ENCODE measurements at places on chromosomes 2 and 18.

GRCh38 chr2:9002313-9002636 lies 1.2 kb downstream of the MBOAT2 start:
- DNase-seq: no peak

DNA sequence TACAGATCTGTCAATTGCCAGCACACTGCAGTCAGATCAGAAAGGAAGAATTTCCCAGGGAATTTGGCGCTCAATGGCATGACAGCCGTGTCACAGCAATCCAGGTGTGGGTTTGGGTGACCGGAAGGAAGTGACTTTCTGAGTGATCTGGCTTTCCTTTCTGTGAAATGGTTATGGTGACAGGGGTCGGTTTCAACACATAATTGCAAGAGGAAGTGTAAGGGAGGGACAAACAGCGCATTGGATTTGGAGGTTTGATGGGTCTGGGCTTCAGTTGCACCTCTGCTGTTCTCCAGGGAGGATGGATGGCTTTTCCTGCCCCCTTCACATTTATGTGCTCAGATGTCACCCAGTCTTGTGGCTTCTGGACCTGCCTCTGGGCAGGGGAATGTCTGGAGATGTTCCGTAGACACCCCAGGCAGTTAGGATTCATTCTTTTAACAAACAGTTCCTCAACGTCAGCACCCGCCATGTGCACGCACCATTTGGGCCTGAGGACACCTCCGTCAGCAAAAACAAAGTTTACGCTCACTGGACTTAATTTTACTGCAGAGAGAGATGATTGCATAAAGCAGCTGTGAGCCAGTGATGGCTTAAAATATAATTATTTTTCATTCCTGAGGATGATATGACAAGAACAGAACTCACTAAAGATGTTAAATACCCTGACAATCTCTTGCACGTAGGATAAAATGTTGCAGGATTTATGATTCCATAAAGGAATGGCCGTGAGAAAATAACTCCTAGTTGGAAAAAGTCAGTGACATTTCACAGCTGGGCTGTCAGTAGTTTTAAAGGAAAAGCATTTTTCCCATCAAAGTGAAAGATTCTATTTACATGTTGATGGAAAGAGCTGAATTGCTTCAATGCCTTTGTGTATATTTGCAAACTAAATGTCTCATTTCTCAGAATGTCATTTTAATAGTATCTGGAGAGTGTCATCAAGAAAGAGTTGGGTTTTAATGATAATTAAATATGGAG lies 36.9 kb downstream of the MBP start:
- no peak for DNase-seq

- no peak for DNase-seq
Observed at GRCh38 chr2:60079562-60079961, 473.9 kb downstream of the BCL11A start.

DNA sequence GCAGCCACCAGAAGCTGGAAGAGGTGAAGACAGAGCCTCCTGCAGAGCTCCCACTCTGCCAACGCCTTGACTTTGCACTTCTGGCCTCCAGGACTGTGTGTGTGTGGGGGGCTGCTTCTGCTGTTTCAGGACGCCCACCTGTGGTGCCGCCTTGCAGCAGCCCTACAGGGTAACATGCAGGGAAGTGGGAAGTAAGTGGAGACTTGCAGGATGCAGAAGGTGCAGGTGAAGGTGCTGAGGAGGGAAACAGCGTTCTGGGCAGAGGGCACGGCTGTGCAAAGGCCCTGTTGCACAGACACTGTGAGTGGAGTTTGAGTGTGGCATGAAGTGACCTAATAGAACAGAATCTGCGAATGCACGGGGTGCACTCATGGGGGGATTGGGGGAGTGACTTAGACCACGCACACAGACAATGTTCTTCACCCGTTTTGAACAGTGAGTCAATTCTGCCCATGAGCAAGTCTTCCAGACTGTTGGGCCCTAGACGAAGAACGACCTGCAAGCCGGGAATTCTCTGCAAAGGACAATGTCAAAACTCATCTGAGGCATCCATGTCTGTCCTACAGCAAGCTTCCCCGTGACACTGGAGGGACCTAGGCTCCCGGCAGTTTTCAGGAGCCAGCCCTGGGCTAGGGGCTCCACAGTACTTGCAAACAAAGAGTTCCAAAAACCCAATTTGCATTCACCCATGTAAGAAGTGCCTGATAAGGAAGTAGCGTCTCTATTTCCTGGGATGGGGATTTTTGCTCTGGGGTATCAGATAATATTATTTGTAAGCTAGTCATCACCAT lies 19.0 kb downstream of the MBP start:
- DNase-seq: no peak

GRCh38 chr2:224970311-224970710 lies 72.0 kb downstream of the DOCK10 start:
- no peak for DNase-seq

DNA sequence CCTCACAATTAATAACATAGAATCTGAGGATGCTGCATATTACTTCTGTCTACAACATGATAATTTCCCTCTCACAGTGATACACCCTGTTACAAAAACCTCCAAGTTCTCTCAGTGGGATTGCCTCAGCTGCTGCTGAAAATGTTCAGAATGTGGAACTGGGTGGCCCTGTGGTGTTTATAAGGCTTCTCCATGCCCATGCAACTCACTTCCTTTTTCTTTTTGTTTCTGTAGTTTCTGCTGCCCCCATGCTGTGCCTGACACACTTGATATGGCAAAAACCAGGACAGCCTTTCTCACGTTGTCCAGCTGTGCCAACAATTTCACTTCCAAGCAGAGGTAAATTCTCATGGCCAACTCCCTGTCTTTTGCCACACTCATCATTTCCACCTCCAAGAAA lies 206.2 kb downstream of the RPIA start:
- no peak for DNase-seq

DNA sequence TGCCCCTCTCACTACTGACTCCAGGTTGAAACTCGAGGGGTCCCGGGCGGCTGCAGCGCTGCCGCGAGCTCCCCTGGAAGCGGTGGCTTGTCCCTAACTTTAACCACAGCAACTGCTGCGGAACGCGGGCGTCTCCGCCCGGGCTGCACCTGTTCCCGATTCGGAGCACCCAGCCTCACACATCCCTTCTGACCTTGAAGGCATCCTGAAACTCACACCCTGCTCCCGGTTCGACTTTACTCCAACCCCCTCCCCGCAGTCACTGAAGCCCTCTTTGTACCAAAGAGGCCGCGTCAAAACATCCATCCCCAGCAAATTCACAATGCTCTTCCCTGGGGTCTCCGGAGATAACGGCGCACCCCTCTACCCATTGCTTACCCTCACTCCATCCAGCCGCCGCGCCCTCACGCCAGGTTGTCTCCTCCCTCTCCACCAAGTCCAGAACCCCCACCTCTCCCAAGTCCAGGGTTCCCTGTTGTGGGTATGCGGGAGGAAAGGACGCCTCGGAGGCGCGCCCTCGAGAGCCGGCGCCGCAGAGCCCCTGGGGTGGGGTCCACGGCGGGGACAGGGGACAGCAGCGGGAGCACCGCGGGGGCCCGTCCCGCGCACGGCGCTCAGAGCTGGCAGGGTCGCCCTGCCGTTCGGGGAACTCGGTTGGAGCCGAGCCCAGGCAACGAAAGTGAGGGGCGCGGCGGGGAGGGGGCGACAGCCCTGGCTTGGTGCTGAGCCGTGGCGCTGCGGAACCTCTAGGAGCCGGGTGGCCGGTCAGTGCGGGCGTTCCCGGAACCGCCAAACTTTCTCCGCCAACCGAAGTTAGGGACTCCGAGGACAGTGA lies 934 bp downstream of the MYO5B start:
- no peak for DNase-seq

DNA sequence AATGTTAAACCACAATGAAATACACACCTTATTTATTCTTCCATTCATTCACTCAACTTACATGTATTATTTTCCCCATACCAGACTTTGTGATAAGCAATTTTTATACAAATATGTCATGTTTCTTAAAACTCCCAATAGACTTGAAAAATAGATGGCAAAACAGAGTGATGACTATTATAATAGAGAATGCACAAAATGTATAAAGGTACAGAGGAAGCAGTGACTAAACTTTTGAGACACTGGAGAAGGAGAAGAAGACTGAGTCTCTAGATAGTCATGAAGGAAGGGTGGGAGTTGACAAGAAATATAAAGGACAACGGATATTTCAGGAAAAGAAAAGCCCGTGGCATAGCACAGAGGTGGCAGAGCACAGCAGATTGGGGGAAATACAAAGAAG lies 198.1 kb upstream of the SLC39A10 start:
- no peak for DNase-seq

DNA sequence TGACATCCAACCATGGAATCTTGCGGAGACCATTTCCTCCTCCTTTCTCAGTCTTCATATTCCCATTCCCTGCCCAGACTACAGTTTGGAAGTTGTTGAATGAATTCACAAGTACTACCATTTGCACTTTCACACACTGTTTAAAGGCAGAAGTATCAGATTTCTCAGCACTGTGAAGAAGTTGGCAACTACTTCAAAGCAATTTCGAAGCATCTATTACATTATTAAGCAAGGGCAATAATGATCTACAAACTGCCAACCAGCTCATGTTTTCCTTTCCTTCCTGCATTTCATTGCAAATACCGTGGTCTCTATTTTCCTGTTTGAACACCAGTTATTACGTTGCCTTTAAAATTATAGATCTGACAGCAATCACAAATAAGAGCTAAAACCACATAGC lies 105.5 kb downstream of the IRS1 start:
- DNase-seq: no peak

GRCh38 chr18:48404716-48405507 lies 4.3 kb downstream of the ZBTB7C start:
- DNase-seq: no peak

DNA sequence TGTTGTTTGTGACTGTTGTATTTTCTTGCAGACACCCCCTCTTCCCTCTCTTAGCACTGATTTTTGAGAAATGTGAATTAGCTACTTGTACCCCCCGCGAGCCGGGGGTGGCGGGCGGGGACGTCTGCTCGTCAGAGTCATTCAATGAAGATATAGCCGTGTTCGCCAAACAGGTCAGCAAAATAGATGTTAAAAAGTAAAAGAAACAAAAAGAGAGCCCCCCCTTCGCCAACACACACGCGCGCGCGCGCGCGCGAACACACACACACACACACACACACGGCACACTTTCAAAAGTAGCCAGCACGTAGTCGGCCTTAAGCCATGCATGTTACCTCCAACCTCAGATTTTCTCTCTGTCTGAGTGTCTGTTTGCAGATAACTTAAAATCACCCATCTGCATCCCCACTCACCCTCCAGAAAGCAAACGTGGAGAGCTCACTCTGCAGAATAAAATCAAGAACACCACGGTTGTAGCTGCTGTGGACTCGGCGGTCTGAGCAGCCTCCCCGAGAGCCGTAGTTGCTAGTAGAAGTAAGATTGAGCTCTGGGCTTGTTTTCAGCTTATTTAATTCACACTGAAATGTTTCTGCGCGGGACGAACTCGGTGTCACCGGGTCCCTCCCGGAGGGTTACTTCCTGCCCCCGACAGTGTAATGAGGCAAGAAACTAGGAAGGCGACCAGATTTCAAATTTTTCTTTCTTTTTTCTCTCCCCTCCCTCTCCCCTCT lies 5.1 kb downstream of the MEIS1 start:
- no peak for DNase-seq

GRCh38 chr2:109594246-109594885 lies 19.4 kb downstream of the SEPTIN10 start:
- no peak for DNase-seq

DNA sequence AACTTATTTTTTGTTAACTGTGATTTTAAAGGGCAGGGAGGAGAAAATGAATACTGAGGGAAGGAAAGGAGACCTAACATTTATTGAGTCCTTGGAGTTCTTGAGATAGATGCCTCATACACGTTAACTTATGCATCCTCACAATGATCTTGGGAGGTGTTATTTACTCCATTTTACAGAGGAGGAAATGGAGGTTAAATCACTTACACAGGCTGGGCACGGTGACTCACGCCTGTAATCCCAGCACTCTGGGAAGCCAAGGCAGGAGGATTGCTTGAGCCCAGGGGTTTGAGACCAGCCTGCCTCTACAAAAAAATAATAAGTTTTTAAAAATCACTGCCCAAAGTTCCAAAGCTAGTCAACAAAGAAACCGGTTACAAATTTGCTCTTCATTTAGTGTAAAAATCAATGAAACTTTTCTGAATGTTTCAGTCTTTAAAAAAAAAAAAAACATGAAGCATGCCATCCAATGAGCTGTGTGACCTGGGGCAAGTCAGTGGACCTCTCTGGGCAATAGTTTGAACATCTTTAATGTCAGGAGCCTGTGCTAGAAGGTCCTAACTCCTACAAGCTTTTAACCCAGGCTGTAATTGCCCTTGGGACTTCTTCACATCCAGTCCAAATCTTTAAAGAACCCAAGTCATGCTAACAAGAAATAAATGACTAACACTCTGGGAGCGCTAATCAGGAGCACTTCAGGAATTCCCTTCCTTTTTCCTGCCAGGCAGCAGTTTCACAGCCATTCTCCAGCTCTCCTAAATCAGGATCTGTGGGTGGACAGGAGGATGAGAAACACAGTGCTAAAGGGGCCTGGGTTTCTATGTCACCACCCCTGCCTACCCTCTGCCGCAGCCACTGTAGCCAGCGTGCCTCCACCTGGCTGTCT lies 176.4 kb downstream of the TMEM247 start:
- peak; percentile 80 for DNase-seq
